Naive thymus-derived CD8-positive, alpha-beta T cell (primary cell): ENCODE measurements at places on chromosomes 5 and 9.

DNA sequence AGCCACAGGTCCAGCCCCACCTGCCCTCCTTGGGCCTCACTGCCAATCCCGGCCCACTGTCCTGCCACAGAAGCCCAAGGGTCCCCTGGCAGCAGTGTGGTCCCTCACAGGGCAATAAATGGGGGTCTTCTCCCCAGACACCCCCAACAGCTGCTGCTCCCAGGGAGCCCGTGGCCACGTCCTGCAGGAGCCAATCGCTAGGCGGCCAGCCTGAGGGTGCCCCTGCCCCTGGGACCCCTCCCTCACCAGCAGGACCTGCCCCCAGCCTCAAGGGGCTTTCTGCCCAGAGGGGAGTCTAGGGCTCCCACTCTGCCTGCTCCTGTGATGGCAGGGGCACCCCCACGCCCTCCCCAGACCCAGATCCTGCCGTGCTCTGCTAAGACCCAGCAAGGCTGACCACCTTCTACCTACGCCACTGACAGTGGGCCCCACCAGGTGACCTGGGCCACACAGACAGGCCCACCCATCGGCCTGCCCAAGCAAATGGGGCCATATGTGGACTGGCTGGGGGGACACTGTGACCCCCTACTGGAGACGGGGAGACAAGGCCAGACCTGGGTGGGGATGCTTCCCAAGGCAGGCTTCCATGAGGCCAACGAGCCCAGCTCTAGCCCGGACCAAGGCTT lies 17.0 kb downstream of the NOTCH1 start:
- no peak for DNase-seq

- no peak for DNase-seq
Measured at GRCh38 chr5:33824516-33825195, 67.1 kb downstream of the ADAMTS12 start.

DNA sequence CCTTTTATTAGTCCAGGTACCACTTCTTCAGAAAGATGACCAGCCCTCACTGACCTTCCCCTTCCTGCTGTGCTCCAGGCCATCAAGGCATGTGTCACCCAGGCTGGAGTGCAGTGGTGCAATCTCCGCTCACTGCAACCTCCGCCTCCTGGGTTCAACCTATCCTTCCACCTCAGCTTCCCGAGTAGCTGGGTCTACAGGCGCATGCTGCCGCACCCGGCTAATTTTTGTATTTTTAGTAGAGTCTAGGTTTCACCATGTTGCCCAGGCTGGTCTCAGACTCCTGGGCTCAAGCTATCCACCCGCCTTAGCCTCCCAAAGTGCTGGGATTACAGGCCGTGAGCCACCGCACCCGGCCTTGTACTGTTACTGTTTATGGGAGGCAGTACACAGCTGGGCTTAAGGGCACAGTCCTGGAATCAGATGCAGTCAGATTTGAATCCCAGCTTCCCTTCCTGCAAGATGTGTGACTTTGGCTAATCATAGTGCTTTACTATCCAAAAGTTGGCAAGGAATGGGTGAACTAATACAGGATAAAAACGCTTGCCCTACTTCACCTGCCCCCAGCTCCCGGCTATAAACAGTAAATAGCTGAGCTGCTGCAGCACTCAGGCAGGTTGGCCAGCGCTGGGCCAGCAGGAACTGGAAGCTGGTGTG lies 483 bp upstream of the EIF4EBP3 start:
- DNase-seq = no peak

GRCh38 chr9:126607731-126608130 lies 6.0 kb upstream of the LMX1B start:
- no peak for DNase-seq

GRCh38 chr5:6362846-6363245 lies 15.5 kb downstream of the MED10 start:
- DNase-seq = no peak

GRCh38 chr5:80225934-80226326 lies 29.9 kb downstream of the SERINC5 start:
- peak; percentile 52 for DNase-seq

DNA sequence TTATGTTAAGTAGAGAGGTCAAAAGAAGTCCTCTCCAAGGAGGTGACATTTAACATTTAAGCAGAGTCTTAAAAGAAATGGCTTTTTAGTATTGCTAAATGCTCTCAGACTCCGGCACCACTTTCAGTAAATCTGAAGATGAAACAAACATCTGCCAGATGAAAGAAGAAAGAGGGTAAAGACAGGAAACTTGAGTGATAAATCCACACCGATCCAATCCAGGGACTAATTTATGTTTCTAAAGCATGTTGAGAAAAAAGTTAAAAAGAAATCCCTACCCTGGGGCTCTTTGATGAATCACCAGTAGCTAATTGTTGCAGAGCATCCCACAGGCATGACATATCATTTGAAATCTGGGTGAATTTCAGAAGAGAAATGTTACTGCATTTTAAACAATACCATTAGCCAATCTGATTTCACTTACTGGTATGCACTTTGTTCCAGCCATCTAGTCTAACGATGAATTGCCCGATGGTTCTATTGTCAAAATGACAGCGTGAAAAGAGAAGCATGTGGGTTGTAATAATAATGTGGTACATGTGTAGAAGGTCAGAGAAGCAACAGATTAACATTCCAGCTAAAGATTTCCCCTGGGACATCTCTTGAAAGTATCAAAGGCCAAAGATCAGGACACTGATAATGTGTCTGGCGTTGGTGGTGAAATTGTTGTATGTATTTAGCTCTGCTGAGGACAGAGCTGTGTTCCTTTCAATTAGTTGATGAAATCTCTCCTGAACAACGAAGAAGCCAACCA lies 485.7 kb downstream of the CSNK1G3 start:
- DNase-seq = no peak

GRCh38 chr9:90307891-90308290 lies 334.7 kb downstream of the DIRAS2 start:
- DNase-seq = no peak
